ENCODE measurements at places on chromosomes 1 and 21. TPM values are rescaled to one million over a fixed set of nuclear protein-coding genes. Genes with fewer than 3 reads are reported as not detected.

GRCh38 chr1:119323216-119323982 lies 45.2 kb upstream of the HAO2 start:
- no peak for DNase-seq

DNA sequence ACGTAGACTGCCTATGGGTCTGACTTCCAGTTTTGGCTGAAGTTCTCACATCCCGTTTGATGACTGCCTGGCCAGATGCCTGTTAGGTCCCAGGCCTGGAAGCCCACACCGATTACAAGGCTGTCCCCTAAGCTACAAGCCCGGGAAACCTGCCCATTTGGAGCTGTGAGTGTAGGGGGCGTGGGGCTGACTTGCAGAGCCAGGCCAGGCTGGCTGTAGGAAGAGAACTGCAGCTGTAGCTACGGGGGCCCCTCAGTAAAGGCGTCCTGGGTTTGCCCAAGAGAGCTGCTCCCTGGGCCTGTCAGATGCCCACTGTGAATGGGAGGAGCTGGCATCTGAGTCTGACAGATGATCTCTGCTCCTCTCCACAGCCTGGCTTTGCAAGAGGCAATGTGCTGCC lies 199.7 kb downstream of the CAMTA1 start:
- no peak for DNase-seq

- DNase-seq: no peak
These were observed 87.1 kb upstream of the TNR start for GRCh38 chr1:175830500-175830899.

GRCh38 chr1:202029171-202029665 lies 18.8 kb downstream of the ELF3 start:
- DNase-seq: no peak

DNA sequence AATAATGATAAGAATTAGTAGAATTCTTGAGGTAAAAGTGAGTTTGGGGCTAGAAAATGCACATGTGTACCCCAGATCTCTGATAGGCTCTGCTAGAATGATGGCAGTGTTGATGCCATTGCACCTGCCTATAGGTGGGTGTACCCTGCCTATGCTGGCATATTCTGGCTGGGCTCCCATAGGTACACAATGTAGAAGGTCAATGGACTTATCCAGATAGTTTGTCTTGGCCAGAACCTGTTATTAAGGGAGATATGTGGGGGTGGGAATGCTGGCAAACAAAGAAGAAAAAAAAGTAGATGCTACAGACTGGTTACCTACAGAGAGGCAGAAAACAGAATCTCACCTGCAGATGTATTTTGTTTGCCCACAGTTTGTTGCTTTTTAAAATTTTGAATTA lies 14.1 kb upstream of the KLHDC8A start:
- no peak for DNase-seq

GRCh38 chr1:173392895-173393658 lies 84.1 kb upstream of the PRDX6 start:
- DNase-seq: no peak

Gene MIA3
- 69.4 TPM for total RNA-seq

GRCh38 chr1:107572674-107573211 lies 392.2 kb downstream of the VAV3 start:
- no peak for DNase-seq

- DNase-seq: no peak
These were observed 72.2 kb upstream of the RALGPS2 start for GRCh38 chr1:178652506-178653490.

GRCh38 chr1:97630948-97631347 lies 289.9 kb downstream of the DPYD start:
- no peak for DNase-seq

Gene CELA2B
- not detected for total RNA-seq
